Activated CD4-positive, alpha-beta memory T cell treated with anti-CD3 and anti-CD28 coated beads for 36 hours (primary cell): ENCODE measurements at places on chromosomes 6 and 20. TPM values are rescaled to one million over a fixed set of nuclear protein-coding genes. Genes with fewer than 3 reads are reported as not detected.

GINS1 gene
- total RNA-seq, result 32.3 TPM

RIPPLY2 gene
- not detected for total RNA-seq

PRR18 gene
- not detected for total RNA-seq

TP53TG5 gene
- total RNA-seq, result 0.55 TPM

BCAS1 gene
- total RNA-seq, result 0.17 TPM

SLC22A7 gene
- not detected for total RNA-seq

SLC17A9 gene
- total RNA-seq, result 9.5 TPM

TRIM15 gene
- total RNA-seq, result 0.63 TPM

HLA-G gene
- total RNA-seq, result 0.19 TPM
